D721Med (cell line): ENCODE measurements at places on chromosomes 16 and 17.

GRCh38 chr17:61402978-61403800, 3.5 kb downstream of the TBX2 start:
- DNase-seq: no peak

DNA sequence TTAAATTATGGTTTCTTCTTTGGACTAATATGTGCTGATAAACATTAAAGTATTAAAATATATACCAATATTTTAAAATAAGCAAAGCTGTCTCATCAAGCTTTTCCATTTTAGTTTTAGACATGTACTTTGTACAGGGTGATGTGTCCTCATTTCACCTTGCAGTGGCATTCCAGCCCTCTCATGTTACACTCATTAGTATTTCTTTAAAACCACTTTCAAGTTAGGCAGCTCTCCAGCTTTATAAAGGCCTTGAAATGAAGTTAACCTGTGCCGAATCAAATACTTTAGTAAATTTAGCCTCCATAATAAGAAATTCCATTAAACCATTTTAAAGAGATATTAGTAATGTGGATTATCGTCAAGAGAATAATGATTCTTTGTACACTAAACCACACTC, 107.6 kb upstream of the HLF start:
- no peak for DNase-seq

- no peak for DNase-seq
These were observed 8.5 kb downstream of the FNDC8 start for GRCh38 chr17:35129973-35130351.

GRCh38 chr16:28867241-28867640, 3.6 kb downstream of the SH2B1 start:
- no peak for DNase-seq

DNA sequence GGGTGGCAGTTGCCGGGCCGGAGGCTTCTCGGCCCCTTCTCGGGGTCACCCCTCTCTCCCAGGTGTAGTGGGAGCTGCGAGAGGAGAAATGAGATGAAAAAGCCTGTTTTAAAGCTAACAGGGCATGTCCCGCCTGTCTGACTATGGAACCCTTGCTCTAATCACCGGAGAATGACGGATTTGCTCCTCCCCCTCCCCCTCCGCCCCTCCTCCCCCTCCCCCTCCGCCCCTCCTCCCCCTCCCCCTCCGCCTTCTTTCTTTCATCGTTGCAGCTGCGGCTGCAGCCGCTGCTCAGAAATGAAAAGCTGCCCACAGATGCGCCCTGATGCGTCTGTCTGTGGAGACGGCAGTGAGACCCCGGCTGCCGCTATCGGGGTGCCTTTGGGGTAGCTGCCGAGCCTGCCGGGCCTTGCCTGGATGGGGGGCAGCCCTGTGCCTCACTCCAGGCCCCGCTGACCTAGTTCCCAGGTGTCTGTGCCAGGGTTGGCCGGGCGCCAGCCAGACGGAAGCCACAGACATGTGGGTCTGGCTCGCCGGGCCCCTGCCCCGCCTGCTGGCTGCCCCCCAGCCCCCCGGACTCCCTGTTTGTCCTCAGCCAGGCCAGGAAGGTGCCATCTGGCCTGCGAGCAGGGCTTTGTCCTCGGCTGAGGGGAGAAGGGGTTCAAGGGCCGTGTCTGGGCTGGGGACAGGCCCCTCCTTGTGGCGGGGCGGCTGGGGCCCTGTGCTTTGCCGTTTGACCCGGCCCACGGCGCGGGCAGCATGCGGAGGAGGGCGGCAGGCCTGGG, 37.7 kb downstream of the GINS2 start:
- DNase-seq: no peak

GRCh38 chr16:17002565-17002964, 468.2 kb downstream of the XYLT1 start:
- DNase-seq: no peak

- DNase-seq: no peak
These were observed 2.0 kb downstream of the CCDC200 start for GRCh38 chr17:43226393-43226792.
